Glomerular endothelial cell (primary cell): ENCODE measurements at places on chromosomes 12 and 14. TPM values are rescaled to one million over a fixed set of nuclear protein-coding genes. Genes with fewer than 3 reads are reported as not detected.
A peak's percentile ranks its signal among the peaks of the same experiment; 100 is the strongest.

The POTEM gene
- not detected in 2 replicates for total RNA-seq

The FITM1 gene
- total RNA-seq: 0.29 TPM in 1 of 2 replicates, not detected in the other

The GNS gene
- total RNA-seq: 259 and 353 TPM in 2 replicates

The SLC5A8 gene
- not detected in 2 replicates for total RNA-seq

The GZMB gene
- not detected in 2 replicates for total RNA-seq

The VASH1 gene
- total RNA-seq: 25.1 and 103 TPM in 2 replicates

- no peak for DNase-seq
Observed at GRCh38 chr12:62530596-62530995, 64.0 kb downstream of the MON2 start.

GRCh38 chr12:78192979-78193378 lies 362.3 kb downstream of the NAV3 start:
- no peak for DNase-seq

DNA sequence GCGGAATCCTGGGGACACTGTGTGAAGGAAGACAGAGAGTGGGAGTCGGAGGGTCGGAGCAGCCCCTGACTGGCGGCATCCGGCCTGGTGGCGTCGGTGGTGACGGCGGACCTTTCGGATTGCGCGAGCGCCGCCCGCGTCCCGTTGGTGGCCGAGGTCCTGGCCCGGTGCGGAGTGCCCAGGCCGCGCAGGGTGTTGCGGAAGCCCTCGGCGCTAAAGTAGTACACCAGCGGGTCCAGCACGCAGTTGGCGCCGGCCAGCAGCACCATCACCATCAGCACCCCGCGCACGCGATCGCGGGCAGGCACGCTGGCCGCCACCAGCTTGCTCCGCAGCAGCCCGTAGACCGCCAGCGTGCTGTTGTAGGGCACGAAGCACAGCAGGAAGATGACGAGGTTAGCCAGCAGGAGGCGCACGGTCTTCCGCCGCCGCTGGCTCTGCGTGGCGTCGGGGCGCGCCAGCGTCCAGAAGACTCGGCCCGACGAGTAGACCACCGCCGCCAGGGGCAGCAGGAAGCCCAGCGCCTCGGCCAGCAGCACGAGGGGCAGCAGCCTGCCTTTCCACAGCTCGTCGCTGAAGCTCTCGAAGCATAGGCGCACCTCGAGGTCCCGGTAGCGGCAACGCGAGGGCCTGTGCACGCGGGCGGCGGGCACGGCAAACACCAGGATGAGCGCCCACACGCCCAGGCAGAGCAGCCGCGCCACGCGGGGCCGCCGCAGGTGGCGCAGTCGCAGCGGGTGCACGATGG lies 13.1 kb upstream of the CHD4 start:
- no peak for DNase-seq

GRCh38 chr12:106409878-106410277 lies 52.3 kb downstream of the POLR3B start:
- DNase-seq: no peak

DNA sequence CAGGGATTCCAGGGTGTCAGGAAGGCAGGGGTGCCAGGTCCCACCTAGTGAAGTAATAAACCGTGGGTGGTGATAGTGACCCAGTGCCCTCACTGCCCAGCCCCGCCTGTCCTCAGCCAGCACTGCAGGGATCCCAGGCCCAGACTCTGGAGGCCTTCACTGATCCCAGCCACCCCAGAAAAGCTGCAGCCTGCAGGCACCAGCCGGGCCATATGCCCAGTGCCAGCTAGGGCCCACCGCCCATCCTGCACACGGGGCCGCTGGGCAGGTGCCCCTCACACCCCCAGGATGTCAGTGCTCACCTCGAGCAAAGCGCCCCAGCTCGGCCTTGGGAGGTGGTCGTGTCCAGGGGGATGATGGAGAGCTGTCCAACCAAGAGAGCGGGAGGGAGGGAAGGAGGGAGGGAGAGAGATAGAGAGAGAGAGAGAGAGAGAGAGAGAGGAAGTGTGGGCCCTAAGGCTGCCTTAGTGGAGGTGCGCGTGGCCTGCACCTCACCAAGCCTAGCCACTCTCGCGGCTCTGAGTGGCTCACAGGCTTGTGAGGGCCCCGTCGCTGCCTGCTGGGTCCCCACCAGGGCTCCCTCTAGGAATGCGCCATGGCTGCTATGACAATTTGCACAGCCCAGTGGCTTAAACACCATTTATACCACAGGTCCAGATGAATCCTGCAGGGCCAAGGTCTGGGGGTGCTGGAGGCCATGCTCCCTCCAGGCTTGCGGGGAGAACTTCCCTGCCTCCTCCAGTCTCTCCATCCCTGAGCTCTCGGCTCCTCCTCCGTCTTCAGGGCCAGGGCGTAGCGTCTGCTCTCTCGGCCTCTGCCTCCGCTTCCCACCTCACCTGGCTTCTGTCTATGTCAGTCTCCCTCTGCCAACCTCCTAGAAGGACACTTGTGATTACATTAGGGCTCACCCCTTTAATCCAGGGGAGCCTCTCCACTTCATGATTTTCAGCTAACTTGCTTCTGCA lies 401.0 kb downstream of the TMEM121 start:
- no peak for DNase-seq

DNA sequence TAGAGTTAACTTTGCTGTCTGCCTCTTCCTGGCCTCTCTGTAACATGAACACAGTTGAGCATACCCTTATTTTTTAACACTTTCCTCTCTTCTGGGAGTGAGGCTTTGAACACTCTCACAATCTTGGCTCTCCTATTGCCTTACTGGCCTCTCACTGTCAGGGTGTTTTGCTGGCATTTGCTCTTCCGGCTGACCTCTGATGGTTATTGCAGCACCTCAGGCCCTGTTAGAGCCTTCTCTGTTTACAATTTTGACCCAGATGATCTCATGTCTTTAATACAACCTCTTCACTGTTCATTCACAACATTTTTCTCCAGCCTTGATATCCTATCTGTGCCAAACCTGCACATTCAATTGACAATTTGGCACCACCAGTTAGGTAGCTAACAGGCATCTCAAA lies 357.8 kb upstream of the USP15 start:
- DNase-seq: no peak

DNA sequence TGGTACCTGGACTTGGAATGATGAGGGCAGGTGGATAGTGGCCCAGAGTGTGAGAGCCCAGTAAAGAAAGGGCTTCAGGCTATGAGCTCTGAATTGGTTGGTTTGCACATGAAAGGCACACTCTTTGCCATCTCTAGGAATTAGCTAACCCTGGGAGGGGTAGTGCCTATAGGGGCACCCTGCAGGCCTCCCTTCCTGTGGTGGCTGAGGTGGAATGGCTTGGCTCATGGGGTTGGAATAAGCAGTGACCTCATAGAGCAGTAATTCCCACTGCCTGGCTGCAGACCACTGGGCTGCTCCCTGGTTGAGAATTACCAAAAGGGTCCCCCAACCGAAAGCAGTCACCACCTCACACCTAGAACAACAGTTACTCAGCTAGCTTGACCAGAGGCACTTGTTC lies 42.7 kb downstream of the ASCL4 start:
- no peak for DNase-seq

GRCh38 chr14:92607702-92608429 lies 94.3 kb downstream of the RIN3 start:
- peak; percentile 62 for DNase-seq

GRCh38 chr14:35285168-35286002 lies 6.8 kb upstream of the PSMA6 start:
- DNase-seq: no peak

DNA sequence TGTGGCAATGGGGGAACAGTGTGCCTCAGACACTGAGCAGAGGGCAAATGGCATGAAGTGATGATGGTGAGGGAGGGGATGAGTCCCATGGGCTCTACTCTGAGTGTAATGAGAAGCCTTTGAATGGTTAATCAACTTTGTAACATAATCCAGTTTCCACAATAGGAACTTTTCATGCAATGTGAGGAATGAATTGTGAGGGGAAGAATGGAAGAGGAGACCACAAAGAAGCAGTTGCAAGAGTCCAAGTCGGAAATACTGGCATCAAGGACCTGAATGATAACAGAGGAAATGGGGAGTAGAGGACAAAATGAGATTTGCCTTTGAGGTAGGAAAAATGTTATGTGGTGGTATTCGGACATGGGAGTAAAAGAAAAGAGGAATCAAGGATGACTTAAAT lies 476.9 kb upstream of the PRICKLE1 start:
- no peak for DNase-seq

- DNase-seq: no peak
Observed at GRCh38 chr14:91533623-91534022, 23.5 kb upstream of the PPP4R3A start.

- DNase-seq: no peak
Observed at GRCh38 chr14:32934881-32935633, 3.6 kb upstream of the NPAS3 start.

DNA sequence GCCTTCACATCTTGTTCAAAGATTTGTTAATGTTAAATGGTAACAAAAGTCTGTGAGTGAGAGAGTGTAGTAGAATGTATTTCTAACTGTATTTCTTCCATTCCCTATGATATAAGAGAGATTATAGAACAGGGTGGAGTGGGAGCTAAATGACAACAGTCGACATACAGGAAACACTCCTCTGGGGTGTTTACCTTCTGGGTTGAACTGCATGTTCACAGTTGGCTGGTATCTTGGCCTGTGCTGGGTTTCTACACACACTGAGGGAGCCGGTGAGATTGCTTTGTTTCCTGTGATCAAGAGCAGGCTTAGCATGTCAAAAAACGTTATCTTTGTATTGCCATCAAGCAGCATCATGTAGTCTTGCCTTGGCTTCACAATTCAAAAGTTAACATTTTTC lies 274.3 kb upstream of the FAR2 start:
- no peak for DNase-seq
